ENCODE measurements at places on chromosomes 3 and 15. TPM values are rescaled to one million over a fixed set of nuclear protein-coding genes. Genes with fewer than 3 reads are reported as not detected.

Gene EDEM1
- 61.1 TPM for total RNA-seq

Gene CDHR4
- total RNA-seq: not detected

Gene SPRED1
- total RNA-seq: 16.4 TPM

Gene TF
- 0.21 TPM for total RNA-seq

Gene PLA2G4D
- total RNA-seq: not detected

Gene TMEM158
- 0.42 TPM for total RNA-seq

Gene HES1
- 42.0 TPM for total RNA-seq

GRCh38 chr3:156366559-156366958, 188.4 kb downstream of the SSR3 start:
- H3K36me3 ChIP-seq: no peaks in the 10 kb centered on the region
- H3K4me3 ChIP-seq: no peak overlapping the region
- no peak for DNase-seq
- H3K4me1 ChIP-seq: no peaks in the 10 kb centered on the region
- H3K27me3 ChIP-seq: no peaks in the 10 kb centered on the region

- H3K27ac ChIP-seq: no peak overlapping the region
- DNase-seq: peak; percentile 63
- no peaks in the 10 kb centered on the region for H3K36me3 ChIP-seq
Observed at GRCh38 chr15:71634820-71635560, 175.4 kb upstream of the NR2E3 start.

DNA sequence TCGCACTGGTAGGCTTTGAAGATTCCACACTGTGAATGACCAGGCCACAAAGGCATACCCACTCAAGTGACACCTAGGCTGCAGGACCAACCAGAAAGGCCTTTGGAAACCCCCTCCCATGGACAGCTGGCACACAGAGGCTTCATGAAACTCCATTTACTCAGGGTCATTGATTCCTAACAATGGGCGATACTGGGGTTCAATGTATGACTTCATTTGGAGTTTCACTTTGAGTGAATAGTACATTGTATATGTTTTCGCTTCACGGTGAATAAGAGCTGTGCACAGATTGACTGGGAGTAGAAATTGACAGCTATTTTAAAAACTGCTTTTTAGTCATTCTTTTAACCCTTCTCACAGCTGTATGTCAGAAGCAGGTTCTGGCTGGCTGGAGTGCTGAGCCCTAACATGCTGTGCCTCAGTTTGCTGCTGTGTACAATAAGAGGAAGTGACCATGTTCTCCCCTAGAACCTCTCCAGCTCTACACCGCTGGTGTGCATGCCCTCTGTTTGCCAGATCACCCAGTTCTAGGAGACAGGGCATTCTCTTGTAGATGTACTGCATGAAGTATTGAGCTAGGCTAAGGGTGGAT, 15.4 kb upstream of the CX3CR1 start:
- no peak overlapping the region for H3K4me3 ChIP-seq
- H3K36me3 ChIP-seq: no peaks in the 10 kb centered on the region
- H3K27me3 ChIP-seq: no peaks in the 10 kb centered on the region
- no peak for DNase-seq
- H3K27ac ChIP-seq: no peak overlapping the region

GRCh38 chr3:162138509-162138908, 641.9 kb downstream of the OTOL1 start:
- no peaks in the 10 kb centered on the region for H3K27me3 ChIP-seq
- no peaks in the 10 kb centered on the region for H3K36me3 ChIP-seq
- no peaks in the 10 kb centered on the region for H3K4me1 ChIP-seq
- no peak overlapping the region for H3K4me3 ChIP-seq
- no peak overlapping the region for H3K27ac ChIP-seq

DNA sequence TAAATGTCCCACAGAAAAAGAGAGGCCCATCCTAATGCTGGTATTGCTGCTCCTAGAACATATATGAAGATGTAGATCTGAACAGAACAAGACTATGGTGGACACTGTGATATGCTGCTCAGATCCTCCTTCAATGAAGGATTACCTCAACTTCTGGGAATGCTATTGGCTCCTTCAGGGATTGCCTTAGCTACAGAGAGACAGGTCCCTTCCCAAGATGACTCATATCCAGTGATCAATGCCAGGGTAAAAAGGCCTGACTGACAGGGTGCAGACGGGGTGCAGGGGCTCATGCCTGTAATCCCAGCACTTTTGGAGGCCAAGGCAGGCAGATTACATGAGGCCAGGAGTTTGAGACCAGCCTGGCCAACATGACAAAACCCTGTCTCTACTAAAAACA, 20.5 kb upstream of the STAG1 start:
- H3K4me3 ChIP-seq: no peak overlapping the region
- H3K36me3 ChIP-seq: no peaks in the 10 kb centered on the region
- no peaks in the 10 kb centered on the region for H3K27me3 ChIP-seq
- no peaks in the 10 kb centered on the region for H3K4me1 ChIP-seq
- no peak overlapping the region for H3K27ac ChIP-seq

GRCh38 chr3:40624189-40624769, 99.5 kb downstream of the ZNF621 start:
- H3K27ac ChIP-seq: no peak overlapping the region
- DNase-seq: no peak
- no peak overlapping the region for H3K4me3 ChIP-seq
- no peaks in the 10 kb centered on the region for H3K27me3 ChIP-seq
- H3K36me3 ChIP-seq: no peaks in the 10 kb centered on the region

DNA sequence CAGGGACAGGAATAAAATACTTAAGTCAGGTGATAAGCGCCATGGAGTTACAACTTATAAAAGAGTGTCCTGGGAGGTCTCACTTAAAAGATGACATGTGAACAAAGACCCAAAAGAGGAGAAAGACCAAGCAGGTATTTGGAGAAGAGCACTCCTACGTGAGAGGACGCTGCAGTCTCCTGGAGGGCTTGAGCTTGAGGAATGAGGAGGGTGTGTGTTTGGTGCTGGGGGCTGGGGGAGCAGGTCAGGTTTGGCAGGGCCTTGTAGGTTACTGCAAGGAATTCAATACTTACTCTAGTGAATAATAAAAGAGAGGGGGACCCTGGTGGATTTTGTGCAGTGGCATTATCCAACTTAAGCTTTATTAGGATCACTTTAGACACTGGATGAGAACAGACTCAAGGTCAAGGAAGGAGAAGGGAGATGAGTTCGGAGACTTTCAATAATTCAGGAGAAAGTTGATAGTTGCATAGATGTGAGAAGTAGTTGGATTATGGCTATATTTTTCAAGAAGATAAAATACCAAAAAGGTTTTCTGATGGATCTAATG, 32.4 kb downstream of the TNIK start:
- peaks cover 2% of the 10 kb centered on the region for H3K36me3 ChIP-seq
- no peak for DNase-seq
- no peaks in the 10 kb centered on the region for H3K4me1 ChIP-seq
- H3K4me3 ChIP-seq: no peak overlapping the region
- H3K27me3 ChIP-seq: no peaks in the 10 kb centered on the region

DNA sequence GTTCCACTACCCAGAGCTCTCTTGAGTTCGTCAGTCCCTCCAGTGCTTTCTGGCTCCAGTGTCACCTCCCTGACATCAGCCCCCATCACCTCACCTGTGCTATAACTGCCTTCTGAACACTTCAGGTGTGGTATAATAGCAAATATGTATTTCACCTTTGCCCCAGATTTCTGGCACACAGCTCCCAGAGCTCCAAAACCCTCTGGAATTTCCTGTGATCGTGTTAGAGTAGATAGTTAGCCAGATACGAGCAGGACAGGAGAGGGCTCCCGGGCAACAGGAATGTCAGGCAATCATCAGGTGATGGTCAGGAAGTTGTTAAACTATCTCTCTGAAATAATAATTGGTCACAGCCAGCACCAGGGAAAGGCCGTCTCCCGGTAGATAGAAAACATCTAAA, 22.6 kb upstream of the LIMD1 start:
- no peaks in the 10 kb centered on the region for H3K4me1 ChIP-seq
- no peaks in the 10 kb centered on the region for H3K36me3 ChIP-seq
- H3K27ac ChIP-seq: no peak overlapping the region

DNA sequence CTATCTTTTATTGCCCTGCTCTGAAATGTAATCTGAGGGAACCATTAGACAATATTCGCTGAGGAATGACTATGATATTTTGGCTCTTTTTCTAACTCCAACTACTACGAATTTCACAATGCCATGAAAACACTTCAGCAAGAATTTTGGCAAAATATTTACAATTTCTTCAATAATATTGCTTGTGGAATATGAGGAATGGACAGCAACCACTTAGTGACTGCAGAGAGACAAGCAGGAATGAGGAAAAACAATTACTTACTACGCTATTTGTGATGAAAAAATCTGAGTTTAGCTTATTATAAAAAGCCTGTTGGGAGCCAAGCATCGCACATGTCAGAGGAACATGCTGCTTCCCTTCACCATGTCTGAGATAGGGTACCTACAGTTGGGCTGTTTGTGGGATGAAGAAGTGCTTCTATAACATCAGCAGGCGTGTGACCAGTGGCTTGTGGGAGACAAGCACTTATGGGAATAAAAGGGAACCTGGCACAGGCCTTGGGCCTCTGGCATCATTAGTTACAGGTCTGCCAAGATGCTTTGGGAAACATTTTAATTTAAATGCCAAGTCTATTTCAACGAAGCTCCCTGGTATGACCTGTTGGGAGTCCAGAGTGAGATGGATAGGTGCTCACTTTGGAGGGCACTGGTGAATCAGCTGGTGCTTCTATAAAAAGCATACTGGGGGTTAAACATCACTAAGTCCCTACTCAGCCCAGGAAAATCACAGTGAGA, 2.7 kb upstream of the PLCL2 start:
- no peaks in the 10 kb centered on the region for H3K27me3 ChIP-seq
- H3K27ac ChIP-seq: no peak overlapping the region
- no peak for DNase-seq
- H3K4me1 ChIP-seq: peaks cover 16% of the 10 kb centered on the region
- no peak overlapping the region for H3K4me3 ChIP-seq

DNA sequence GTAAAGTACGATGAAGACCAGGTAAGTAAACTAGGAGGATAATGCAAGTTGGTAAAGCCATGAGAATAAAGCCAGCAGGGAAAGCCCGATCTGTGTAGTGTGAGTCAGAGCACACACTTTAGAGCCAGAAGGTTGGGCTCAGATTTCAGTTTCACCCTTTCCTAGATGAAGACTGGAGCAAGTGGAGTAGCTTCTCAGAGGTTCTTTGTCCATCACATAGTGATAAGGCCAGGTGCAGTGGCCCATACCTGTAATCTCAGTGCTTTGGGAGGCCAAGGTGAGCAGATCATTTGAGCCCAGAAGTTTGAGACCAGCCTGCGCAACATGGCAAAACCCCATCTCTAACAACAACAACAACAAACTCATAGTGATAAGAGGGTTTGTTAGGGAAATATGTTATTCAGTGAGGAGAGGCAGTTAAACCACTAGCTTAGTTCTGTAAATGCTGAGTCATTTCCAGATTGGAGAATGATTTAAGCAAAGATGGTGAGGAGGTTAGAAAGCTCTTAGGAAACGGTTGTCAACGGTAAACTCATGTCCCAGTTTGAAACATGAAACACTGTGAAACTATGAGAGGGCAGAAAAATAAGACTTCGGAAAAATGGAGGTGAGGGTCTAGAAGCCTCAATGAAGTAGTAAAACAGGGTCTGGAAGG, 39.0 kb downstream of the IL12A start:
- peak; percentile 19 for DNase-seq
- H3K4me1 ChIP-seq: peaks cover 4% of the 10 kb centered on the region
- no peaks in the 10 kb centered on the region for H3K36me3 ChIP-seq
- H3K27me3 ChIP-seq: no peaks in the 10 kb centered on the region
- no peak overlapping the region for H3K4me3 ChIP-seq
- H3K27ac ChIP-seq: no peak overlapping the region

DNA sequence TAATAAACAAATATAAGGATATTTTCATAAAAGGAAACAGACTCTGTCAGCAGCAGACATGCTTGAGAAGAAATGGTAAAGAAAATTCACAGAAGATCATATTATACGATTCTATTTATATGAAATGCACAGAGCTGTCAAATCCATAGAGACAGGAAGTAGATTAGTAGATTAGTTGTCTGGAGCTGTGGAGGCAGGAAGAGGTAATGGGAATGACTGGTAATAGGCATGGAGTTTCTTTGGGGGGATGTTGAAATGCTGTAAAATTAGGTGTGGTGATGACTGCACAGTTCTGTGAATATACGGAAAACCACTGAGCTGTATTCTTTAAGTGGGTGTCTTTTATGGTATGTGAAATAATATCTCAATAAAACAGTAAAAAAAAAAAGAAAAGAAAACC, 35.3 kb downstream of the CEP152 start:
- H3K27me3 ChIP-seq: no peaks in the 10 kb centered on the region
- H3K36me3 ChIP-seq: no peaks in the 10 kb centered on the region
- peaks cover 23% of the 10 kb centered on the region for H3K4me1 ChIP-seq
- H3K27ac ChIP-seq: peak overlapping the region; percentile 32

DNA sequence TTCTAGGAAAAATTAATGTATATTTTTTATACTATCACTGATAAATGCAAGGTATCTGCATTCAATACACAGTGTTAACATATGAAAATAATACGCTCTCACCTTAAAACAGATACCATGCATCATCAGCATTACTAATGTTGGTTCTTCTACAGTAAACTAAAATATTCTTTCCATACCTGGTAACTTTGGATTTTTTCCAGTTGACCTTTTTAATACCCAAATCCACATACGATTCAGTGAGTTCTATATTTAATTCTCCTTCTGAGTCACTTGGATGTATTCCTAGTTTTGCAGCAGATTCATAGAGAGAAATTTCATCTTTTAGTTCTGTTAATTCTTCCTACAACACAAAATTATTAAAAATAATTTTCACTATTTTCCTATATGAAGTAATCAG, 29.9 kb downstream of the CEP152 start:
- peaks cover under 1% of the 10 kb centered on the region for H3K4me1 ChIP-seq
- no peaks in the 10 kb centered on the region for H3K27me3 ChIP-seq
- no peaks in the 10 kb centered on the region for H3K36me3 ChIP-seq
- no peak overlapping the region for H3K4me3 ChIP-seq

DNA sequence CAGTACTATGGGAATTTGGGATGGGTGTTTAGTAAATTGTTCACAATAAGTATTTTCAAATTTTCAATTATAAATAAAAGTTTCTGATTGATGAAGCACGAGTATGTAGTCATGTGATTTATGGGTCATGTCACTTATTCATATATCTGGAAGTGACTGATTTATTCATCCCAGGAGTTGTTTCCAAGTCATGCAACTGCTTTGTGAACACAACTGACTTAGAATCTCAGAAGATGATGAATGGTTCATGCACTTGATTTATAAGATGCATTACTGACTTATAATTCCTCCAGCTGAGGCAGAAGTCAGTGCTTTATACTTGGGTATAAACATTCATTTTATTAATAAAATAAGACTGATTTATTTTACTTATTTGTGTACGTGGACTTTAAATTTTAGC, 137.8 kb upstream of the CBLB start:
- no peaks in the 10 kb centered on the region for H3K27me3 ChIP-seq
- no peak for DNase-seq
- no peaks in the 10 kb centered on the region for H3K4me1 ChIP-seq
- H3K27ac ChIP-seq: no peak overlapping the region
- no peak overlapping the region for H3K4me3 ChIP-seq

- no peak for DNase-seq
- no peaks in the 10 kb centered on the region for H3K27me3 ChIP-seq
- peak within 1 kb of the TSS; percentile 80 for H3K4me3 ChIP-seq
- peaks cover 15% of the 10 kb centered on the region for H3K4me1 ChIP-seq
- H3K27ac ChIP-seq: no peak within 1 kb of the TSS
Observed at GRCh38 chr3:79767905-79768267, at the start of gene ROBO1. TSS of gene ROBO1 (minus strand) at chr3:79767998.

- H3K27me3 ChIP-seq: peaks cover 7% of the 10 kb centered on the region
- H3K36me3 ChIP-seq: no peaks in the 10 kb centered on the region
- H3K4me3 ChIP-seq: no peak overlapping the region
- H3K4me1 ChIP-seq: peaks cover 10% of the 10 kb centered on the region
- DNase-seq: no peak
Observed at GRCh38 chr3:126936853-126937425, 46.0 kb upstream of the PLXNA1 start.

Measured in endothelial cell of umbilical vein (primary cell).